ENCODE measurements at places on chromosomes 7 and 10.
A peak's percentile ranks its signal among the peaks of the same experiment; 100 is the strongest.

DNA sequence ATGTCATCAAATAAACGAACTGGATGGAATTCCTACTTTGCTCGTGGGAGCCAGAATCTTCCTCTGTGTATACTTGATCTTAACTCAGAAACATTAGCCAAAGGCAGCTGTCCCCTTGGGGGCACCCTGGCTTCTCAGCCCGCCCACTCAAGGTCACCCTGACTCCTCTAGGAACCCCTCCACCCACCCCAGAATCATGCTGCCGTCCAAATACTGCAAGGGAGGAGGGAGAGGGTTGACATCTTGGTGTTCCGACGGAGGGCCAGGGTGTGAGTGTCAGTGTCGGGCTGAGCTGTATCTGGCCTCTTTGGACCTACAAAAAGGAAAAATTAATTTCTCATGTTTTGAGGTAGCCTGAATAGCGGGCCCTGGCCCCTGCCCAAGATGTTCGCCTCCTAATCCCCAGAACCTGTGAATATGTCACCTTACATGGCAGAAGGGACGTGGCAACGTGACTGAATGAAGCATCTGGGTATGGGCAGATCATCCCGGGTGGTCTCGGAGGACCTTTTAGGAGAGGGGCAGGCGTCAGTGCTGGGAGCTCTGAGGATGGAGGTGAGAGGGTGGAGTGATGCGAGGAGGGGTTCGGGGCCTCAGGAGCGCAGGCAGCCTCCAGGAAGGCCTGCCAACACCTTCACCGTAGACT lies 40.5 kb upstream of the RBM33 start:
- no peak for DNase-seq

DNA sequence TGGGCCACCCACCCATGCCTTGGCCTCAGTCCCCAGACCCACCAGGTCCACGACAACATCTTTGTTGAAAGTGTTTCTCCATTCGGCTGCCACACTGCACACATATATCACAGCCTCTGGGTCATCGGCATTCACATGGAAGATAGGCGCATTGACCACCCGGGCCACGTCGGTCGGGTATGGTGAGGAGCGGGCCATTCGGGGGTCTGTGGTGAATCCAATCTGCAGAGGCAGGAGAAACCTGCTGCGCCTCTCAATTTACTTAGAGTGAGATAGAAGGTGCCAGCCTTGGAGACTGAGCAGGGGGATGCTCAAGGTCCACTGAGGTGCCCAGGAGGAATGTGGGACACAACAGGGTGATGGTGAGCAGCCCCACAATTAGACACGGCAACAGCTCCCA lies 16.4 kb downstream of the OGDHL start:
- no peak for DNase-seq

DNA sequence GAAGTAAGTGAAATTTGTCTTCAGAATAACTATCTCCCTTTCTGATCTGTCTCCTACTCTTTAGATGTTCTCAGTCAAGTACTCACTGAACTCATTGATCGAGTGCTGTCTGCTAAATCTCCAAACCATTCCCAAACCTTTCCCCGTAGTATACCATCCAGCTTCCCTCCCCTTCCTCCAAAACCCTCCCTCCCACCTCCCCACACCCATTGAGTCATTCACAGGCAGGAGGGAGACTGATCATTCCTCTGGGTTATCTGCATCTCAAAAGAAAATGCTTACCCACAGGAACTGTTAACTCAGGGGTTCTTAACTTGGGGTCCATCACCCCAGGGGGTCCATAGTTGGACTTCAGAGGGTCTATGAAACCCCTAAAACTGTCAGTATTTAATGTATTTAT lies 37.4 kb downstream of the GOT1 start:
- no peak for DNase-seq

- no peak for DNase-seq
Observed at GRCh38 chr10:103127241-103127640, 65.8 kb downstream of the NT5C2 start.

DNA sequence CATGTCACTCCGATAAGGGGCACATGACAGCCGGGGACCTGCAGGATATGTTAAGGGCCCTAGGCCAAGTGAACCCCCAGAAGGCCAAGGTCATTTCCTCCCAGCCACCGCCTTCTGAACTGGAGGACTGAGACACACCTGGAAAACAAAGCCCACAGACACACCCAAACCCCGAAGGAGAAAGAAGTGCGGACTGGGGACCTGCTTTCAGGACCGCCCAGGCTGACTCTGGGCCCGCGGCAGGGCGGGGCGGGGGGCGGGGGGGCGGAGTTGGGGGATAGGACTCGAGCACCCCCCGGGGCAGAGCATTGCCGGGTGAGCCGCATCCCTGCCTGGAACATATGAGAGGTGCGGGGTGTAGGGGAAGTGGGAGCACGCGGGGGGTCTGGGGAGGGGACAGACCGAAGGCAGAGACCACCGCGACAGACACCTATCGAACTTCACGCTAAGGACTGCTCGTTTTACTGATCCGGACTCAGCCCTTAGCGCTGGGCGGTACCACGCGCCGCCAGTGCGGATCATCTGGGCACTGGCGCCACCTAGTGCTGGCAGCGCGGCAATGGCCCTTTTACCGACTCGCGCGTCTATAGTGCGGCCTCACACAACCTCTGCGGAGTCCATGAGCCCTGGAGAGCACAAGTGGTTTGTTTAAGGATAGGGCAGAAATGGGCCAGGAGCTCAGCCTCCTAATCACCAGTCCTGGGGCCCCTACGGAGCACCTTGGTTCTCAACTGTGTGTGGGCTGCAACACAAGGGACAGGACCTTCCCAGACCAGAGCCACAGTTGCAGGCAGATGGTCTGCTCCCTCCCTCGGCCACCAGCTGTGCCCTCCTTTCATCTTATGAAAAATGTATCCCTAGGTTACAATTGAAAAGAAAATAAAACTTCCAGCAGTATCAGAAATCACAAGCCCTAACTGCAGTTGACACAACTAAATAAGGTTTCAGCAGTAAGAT lies 157.6 kb downstream of the HERPUD2 start:
- peak; percentile 54 for DNase-seq

DNA sequence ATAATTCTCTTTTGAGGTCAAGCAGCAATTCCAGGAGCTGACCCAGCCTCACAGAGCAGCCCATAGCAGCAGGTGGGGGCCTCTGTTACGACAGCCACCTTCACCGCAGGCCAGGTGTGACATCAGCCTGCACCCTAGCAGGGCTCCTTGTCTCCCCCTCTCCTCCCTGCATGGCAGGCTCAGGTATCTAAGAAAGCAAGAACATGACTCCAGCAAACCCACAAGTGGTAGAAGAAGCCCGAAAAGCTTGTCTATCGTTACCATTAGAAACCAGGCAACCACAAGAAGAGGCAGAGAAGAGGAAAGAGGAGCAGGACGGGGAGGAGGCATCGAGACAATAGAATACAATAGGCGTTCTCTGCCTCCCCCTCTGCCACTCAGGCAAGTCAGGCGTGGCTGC lies 104.0 kb upstream of the PRR15 start:
- no peak for DNase-seq

GRCh38 chr7:68224041-68224741 lies 1227.6 kb downstream of the TYW1 start:
- DNase-seq = peak; percentile 41

- no peak for DNase-seq
Observed at GRCh38 chr7:51265066-51265907, 51.3 kb downstream of the COBL start.

DNA sequence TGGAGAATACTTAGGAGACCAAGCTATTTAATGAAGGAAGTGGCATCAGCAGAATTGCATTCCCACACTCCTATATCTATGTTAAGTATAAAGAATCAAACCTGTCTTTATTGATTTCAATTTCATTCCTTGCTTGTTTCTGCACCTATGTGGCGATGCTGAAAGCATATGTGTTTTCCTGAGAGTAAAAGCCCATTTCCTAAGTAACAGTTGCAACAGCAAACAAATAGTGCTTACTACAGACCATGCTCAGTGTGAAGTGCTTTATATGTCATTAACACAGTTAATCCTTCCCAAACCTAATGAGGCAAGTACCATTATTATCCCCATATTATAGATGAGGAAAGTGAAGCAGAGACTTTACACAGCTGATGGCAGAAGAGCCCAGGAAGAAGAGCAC lies 552.1 kb downstream of the PARD3 start:
- DNase-seq = no peak

All from NCI-H1694 (cell line).